DND-41 (cell line): ENCODE measurements at places on chromosomes 6 and 20.

DNA sequence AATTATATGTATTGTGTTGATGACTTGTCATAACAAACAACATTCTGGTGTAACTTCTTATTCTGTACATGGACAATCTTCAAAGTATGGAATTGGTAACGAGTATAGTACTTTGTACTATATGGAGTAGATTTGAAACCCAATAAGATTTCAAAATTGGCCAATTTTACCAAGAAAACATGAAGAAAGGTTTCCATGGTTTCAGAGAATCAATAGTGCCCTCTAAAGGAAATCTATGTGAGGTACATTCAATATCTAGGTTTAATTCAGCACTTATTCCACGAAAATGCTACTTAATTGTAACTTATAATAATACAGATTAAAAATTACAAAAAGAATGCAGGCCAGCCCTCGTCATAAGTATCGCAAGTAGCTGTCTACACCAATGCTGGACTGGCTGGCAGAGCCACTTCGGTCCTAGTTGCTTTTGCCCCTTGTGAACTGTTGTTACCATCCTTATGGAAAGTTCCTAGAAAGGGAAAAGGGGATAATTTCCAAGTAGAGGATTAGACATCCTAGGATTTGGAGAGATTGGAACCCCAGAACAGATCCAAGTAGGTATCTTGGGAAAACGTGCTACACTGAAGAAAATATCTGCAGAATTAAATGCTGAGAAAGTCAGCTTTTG lies 70.9 kb downstream of the LCA5 start:
- no peak for DNase-seq

DNA sequence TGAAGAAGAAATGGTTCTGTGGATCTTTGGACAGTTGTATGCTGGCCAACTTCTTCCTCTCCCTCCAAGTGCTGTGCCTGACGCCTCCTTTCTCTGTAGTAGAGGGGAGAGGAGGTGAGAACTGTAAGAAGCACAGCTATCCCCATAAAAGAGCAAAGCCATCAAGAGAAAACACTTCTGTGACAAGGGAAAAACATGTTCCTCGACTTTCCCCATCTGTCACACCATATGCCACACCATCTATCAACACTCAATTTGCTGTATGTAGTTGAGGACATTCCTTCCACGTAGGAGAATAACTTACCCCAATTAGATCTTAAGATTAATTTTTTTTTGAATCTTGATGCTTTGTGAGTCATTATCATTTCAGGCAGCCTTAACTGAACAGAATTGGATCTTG lies 156.2 kb upstream of the PLCB4 start:
- no peak for DNase-seq

DNA sequence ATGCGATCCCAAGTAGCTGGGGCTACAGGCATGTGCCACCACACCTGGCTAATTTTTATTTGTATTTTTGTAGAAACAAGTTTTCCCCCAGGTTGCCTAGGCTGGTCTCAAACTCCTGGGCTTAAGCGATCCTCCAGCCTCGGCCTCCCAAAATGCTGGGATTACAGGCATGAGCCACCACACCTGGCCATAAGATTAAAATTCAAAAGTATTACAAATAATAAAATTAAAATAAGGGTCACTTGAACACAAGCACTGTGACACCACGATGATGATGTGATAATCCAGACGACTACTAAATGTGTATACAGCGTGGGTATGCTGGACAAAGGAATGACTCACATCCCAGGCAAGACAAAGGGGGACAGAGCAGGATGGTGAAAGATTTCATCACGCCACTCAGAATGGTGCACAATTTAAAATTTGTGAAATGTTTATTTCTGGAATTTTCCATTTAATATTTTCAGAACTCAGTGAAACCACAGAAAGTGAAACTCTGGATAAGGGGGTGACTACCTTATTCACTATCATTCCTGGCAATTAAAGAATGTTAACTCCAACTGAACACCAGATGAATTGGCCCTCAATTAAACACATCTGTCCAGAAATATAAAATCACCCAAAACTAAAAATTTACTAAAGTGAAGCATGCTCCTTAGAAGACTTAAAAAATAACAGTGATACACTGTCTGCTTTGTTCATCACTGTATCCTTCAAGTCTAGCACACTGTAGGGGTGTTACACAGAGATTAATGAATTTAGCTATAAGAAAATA lies 13.1 kb downstream of the B4GALT5 start:
- DNase-seq, result no peak

DNA sequence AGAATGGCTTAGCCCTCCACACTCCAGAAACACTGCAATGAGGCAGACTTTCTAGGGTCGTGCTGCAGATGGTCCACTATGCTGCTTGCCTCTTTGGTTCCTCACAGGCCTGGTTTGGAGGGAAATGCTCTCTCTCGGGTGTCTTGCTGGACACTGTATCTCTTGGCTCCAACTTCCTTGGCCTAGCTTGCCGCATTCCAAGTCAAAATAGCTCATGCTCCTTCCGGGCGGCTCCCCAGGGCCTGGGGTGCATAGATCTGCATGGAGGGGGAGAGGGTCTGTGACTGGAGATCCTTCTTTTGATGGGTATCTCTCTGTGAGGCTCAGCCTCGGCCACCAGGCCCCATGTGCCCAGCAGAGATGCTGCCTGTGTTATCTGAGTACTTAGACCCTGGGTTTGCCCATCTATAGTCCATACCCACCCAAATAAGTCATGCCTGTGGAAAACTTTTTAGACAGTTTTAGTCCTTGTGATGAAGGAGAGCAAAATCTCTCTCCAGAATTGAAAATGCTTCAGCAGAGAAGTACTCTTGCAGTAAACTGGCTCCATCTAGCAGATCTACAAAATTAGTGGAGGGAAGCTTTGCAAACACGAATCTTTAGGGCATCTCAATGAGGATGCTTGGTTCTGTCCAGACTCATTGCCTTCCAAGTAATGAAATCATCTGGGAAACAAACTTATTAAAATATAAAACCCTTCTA lies 264.1 kb upstream of the RIN2 start:
- no peak for DNase-seq

DNA sequence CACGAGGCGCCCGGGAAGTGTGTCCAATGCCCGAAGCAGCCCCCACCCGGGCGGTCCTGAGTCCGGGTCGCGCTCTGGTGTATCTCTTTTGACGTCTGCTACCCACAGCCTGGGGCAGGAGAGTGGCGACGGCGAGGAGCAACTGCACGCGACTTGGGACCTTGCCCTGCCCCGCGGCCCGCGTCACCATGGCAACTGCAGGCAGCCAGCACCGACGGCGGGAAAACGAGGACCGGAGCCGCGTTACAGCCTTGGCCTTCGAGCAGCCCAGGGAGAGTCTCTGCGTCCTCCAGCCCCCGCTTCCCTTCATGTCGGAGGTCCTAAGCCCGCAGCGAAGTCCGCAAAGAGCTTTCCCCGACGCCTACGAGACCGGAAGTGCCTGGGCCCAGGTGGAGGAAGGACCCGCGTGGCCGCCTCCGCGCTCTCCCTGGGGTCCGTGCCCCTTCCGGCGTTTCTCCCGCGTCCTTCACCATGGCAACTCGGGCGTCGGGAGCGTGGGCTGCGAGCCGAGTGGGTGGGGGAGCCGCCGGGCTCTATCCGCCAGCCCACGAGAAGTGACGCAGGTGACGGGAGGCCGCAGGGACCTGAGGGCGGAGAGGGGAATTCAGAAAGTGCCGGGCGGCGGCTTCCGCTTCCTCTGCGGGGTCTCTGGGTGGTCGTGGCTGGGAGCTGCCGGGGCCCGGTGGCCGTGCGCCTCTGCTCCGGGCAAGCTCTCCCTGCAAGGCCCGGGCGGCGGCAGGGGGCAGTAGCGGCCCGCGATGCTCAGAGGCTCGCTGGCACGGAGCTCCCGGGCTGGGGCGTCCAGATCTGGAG lies 88.6 kb upstream of the TGM3 start:
- DNase-seq, result no peak

- DNase-seq, result no peak
These were observed 13.9 kb downstream of the PTK7 start for GRCh38 chr6:43089874-43090558.

DNA sequence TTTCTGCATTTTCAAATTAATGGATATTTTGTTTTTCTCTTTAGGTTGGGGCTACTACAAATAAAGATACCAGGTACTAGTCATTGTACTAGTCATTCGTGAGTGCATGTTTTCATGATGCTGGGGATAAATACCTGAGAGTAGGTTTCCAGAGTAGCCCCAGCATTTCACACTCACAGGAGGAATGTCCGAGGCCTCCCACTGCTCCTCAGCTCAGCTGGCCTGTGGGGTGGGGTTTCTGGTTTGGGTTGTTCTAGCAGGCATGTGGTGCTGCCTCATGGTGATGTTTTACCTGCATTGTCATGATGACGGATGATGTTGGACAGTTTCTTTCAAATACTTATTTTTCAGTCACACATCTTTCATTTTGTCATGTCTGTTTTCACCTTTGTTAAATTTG lies 144.5 kb downstream of the SMOC2 start:
- no peak for DNase-seq
